ENCODE measurements at places on chromosomes 7 and 10.

- no peak for DNase-seq
Measured at GRCh38 chr7:132169730-132170129, 406.5 kb downstream of the PLXNA4 start.

- no peak for DNase-seq
Measured at GRCh38 chr7:32943252-32944030, 13.8 kb upstream of the FKBP9 start.

- DNase-seq, result no peak
Measured at GRCh38 chr10:51300617-51301304, 226.5 kb downstream of the PRKG1 start.

GRCh38 chr7:113402482-113402881, 284.1 kb upstream of the SMIM30 start:
- no peak for DNase-seq

- DNase-seq, result no peak
Measured at GRCh38 chr10:132960631-132961419, 18.5 kb upstream of the CFAP46 start.

DNA sequence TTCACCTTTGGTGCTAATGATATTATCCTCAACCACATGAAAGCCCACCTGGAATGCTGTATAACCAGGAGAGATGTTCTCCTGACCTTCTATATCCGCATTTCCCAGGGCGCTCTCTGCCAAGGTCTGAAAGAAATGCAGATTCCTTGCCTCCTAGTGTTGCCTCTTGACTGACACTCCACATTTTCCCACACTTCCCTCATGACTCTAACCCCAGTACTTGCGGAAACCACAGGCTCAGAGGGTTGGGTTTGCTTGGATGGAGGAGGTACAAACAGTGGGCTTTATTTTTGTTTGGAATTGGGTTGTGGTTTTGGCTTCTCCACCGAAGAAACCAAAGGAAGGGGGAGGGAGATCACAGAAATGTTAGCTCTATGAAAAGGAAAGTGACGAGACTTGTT, 222.9 kb upstream of the CELF2 start:
- DNase-seq, result no peak

GRCh38 chr7:33143996-33144718, 14.8 kb downstream of the BBS9 start:
- no peak for DNase-seq

DNA sequence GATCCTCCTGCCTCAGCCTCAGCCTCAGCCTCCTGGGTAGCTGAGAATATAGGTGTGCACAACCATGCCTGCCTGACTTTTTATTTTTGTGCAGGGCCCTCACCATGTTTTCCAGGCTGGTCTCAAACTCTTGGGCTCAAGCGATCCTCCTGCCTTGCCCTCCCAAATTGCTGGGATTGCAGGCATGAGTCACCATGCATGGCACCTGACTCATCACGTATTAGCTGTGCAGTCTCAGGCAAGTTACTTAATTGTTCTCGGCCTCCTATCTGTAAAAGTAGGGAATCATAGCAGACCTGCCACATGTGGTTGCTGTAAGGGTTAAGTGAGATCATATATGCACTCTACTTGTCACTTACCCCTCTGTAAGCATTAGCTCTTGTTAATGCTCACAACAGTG, 117.2 kb downstream of the ANLN start:
- DNase-seq, result no peak

GRCh38 chr7:26910221-26910620, 45.8 kb upstream of the SKAP2 start:
- no peak for DNase-seq

DNA sequence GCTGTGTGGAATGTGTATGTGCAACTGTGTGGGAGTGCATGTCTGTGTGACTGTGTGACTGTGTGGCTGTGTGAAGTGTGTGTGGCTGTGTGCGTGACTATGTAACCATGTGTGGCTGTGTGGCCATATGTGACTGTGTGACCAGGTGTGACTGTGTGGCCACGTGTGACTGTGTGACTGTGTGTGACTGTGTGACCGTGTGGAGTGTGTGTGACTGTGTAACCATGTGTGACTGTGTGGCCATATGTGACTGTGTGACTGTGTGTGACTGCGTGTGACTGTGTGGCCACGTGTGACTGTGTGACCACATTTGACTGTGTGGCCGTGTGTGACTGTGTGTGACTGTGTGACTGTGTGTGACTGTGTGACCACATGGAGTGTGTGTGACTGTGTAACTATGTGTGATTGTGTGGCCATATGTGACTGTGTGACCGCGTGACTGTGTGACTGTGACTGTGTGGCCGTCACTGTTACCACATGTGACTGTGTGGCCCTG, 502.9 kb downstream of the DNAJB6 start:
- DNase-seq, result no peak

- DNase-seq, result no peak
Measured at GRCh38 chr7:82521906-82522445, 78.4 kb upstream of the CACNA2D1 start.

- no peak for DNase-seq
Measured at GRCh38 chr7:50349963-50350944, 45.7 kb downstream of the IKZF1 start.

- no peak for DNase-seq
Measured at GRCh38 chr7:54326592-54327167, 215.5 kb upstream of the VSTM2A start.

DNA sequence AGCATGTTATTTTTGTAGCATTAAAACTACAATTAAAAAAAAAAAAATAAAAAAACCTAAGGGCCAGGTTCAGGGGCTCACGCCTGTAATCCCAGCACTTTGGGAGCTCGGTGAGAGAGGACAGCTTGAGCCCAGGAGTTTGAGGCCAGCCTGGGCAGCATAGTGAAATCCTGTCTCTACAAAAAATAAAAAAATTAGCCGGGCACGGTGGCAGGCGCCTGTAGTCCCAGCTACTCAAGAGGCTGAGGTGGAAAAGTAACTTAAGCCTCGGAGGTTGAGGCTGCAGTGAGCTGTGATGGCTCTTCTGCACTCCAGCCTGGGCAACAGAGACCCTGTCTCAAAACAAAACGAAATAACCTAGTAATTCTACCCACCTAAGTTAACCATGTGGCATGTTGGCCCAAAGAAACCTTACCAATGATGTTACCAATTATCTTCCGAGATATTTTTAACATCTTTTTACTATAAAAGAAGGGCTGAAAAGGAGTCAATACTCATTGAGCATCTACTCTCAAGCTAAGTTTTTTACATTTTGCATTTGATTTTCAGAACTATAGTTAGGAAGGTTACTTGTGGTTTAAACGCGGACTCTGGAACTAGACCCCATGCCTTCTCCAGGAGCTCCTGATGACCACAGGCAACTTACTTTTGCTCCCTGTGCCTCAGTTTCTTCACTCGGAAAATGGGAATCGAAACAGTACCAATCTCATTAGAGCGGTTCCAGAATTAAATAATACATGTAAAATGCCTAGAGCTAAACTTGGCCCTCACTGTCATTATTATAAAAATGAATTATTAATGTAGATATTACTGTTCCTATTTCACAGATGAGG, 1.4 kb downstream of the ITGB1 start:
- no peak for DNase-seq

GRCh38 chr7:50069613-50070012, 23.4 kb downstream of the ZPBP start:
- no peak for DNase-seq

All from frontal cortex (tissue), 4 donors.